T-helper 22 cell (primary cell): ENCODE measurements at places on chromosomes 5 and 9.

DNA sequence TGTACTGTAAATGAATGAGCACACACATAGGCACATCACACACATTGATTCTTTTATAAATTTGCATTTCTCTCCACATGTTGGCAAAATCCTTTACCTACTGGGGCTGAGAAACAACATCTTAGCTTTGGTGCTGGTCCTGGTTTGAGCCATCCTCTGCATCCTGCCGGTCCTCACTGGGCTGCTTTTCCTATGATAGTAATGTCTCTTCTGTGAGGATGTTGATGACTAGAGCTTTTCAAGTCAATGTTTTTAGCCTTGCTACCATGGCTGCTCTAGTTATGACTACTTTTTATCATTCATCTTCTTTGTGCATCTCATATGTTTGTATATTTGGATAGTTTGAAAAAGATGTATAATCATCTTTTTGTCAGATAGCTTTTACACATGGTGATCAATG is 280.4 kb upstream of the CD180 start:
- DNase-seq = no peak

DNA sequence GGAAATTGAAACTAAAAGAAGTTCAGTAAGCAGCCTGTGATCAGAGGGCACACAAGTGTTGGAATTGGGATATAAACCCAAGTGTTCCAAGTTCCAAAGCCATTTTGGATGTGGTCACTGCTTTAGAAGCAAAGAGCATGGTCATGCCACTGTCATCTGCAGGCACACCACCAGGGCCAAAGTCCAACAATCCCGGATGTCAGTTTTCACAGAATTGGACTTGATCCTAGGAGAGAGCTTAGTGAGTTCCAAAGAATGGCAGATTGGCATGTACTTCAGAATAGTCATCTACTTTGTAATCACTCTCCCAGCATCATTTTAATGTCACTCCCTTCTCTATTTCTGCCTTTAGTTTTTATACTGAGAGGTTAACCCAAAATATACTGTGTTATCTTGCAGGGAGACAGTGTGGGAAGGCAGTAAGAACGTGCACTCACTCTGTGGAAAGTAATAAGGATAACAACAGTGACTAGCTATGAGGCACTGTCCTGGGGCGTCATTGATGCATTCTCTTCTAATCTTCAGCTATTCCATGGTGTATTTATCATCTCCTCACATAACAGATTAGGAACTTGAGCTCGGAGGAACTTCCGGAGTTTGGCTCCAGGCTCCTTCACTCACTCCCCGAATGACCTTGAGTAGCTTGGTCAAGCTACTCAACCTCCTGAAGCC is 388.0 kb downstream of the ACTL7B start:
- no peak for DNase-seq

- DNase-seq = no peak
Observed at GRCh38 chr5:149282966-149283332, 11.3 kb downstream of the AFAP1L1 start.

DNA sequence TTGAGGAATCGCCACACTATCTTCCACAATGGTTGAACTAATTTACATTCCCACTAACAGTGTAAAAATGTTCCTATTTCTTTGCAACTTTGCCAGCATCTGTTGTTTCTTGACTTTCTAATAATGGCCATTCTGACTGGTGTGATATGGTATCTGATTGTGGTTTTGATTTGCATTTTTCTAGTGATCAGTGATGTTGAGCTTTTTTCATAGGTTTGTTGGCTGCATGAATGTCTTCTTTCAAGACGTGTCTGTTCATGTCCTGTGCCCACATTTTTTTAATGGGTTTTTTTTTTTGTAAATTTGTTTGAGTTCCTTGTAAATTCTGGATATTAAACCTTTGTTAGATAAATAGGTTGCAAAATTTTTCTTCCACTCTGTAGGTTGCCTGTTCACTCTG is 615.9 kb downstream of the SEMA5A start:
- no peak for DNase-seq

GRCh38 chr5:151222790-151223446 is 974 bp downstream of the CCDC69 start:
- DNase-seq = peak; percentile 33

GRCh38 chr5:176892663-176893062 is 6.5 kb downstream of the HK3 start:
- no peak for DNase-seq

DNA sequence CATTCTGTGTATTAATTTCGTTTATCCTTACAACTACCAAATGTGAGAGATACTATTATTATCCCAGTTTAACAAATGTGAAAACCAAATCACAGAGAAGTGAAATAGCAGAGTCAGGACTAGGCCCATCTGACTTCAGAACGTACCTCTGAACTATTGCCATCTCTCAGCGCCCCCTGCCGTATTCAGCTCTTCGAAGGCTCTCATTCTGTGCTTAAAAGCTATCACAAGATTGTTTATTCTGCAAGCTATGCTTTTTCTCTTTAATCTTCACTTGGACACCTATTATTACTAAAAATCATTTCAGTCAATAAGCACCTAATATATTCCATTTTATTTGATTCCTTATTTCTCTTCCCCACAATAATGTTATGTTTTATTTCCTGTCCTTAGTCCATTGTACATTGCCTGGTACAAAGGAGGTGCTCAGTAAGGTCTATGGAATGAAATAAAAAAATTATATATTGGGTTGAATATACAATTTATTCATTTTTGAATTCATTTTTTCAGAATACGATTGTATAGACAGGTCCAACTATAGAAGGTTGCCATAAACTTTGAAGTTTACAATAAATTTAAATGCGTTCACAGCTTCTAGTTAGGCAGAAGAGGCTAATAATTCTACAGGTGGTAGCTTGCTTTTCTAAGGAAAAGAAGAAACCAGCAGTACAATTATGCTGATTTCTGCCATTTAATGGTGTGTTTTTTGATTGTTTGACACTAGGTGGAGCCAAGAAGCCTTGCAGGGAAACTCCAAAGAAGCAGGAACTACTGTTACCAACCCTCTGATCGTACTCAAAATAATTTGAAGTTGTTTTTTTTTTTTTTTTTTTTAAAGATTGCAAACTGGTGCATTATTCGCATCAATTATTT is 202.2 kb upstream of the DMRTA1 start:
- DNase-seq = no peak

DNA sequence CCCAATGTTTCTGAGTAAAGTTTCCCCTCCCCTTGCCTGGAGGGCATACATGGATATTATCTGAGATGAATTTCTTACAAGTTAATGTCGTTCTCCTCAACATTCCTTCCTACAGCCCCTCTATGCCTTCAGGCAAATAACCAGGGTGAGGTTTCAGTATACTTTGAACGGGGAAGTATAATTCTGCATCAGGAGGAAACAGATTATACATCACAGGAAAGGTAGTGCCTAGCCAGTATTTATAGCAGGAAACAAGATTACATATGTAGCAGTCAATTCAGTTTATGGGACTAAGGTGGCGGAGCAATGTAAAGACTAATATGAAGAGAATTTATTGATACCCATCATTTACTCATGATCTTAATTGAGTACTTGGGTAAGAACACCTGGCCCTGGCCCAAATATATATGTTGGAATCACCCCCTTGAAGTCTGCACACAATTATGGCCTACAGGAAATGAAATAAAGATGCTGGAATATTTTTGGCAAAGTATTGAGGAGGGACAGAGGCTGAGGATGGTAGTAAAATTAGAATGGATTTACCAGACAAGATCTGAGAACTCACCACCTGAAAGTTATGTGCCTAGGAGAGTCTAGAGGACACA is 661.1 kb downstream of the PTPRD start:
- no peak for DNase-seq

GRCh38 chr9:129644902-129645301 is 3.0 kb upstream of the ASB6 start:
- no peak for DNase-seq

GRCh38 chr5:131974016-131974415 is 28.6 kb upstream of the MEIKIN start:
- no peak for DNase-seq

DNA sequence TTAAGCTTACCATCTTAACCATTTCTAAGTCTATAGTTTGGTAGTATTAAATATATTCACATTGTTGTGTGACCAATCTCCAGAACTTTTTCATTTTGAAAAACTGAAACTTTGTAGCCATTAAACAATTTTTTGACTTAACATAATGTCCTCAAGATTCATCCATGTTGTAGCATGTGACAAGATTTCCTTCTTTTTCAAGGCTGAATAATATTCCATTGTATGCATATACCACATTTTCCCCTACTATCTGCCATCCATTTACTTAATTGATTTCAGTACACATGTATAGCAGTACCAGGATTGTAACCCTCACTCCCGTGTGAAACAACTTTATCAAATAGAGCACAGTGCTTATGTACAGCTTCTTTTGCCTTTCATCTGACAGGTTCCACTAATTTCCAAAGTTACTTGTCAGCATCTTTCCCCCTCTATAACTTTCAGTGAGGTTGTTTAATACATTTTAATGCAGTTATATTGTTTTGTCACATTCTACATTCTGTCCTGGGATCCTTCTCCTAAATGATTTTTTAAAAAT is 7.4 kb upstream of the GNPDA1 start:
- DNase-seq = no peak
